ENCODE measurements at places on chromosomes 3 and 15.

DNA sequence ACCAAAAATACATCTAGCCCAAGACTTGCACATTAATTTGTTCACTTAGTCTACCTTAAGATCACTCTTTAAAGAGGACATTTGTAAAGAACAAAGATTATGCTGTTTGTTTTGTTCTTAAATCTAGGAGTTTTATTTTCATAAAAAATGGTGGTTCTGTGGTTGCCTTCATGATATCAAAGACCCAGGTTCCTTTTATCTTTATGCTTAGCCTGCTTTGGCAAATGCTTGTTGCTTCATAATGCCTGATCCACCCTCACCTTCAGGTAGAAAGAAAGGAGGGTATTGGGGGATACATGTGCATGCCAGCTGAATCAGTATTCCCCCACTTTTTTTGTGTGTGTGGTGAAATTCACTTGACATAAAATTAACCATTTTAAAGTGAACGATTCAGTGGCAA is 48.5 kb downstream of the GTF2E1 start:
- H3K36me3 ChIP-seq, result no peaks in the 10 kb centered on the region
- no peak overlapping the region for H3K27ac ChIP-seq
- H3K27me3 ChIP-seq, result no peaks in the 10 kb centered on the region
- no peak overlapping the region for H3K4me3 ChIP-seq
- no peak for DNase-seq

DNA sequence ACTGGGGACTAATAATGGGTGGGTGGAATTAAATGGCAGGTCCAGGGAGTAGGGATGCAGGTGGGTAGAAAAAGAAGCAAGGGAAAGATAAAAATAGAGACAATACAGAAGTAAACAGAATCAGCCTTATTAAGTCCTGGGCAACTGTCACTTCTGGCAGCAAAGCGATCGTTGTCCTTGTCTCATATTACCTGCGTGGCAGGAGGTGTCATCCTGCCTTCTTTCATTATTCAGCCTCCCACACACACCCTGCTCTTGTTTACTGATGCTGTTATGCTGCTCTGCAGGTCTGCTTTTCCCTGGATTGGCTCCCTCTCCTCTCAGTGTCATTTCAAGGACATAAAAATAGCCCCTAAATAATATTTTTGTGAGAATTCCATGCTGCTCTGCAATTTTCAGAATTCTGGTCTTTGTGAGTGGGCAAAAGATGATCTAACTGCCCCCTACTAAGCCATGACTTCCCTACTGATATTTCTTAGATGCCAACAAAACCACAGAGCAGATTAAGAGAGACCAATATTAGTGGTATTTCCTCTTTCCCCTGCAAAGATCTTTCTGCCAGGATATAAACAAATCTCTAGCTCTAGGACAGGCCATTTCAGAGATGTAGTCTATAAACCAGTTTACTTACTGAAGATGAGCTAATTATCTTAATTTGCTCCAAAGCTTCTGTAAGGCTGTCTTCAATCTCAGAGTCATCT is 8.5 kb downstream of the VEPH1 start:
- peaks cover 27% of the 10 kb centered on the region for H3K27me3 ChIP-seq
- peaks cover 4% of the 10 kb centered on the region for H3K4me1 ChIP-seq
- H3K36me3 ChIP-seq, result no peaks in the 10 kb centered on the region
- H3K4me3 ChIP-seq, result no peak overlapping the region
- H3K27ac ChIP-seq, result no peak overlapping the region

- no peak for DNase-seq
- peaks cover 8% of the 10 kb centered on the region for H3K4me1 ChIP-seq
- H3K27me3 ChIP-seq, result no peaks in the 10 kb centered on the region
- H3K4me3 ChIP-seq, result peak overlapping the region; percentile 89
Observed at GRCh38 chr3:172751175-172751704, 714 bp downstream of the ECT2 start.

- no peaks in the 10 kb centered on the region for H3K4me1 ChIP-seq
- peaks cover 10% of the 10 kb centered on the region for H3K36me3 ChIP-seq
- no peak for DNase-seq
- H3K27ac ChIP-seq, result no peak overlapping the region
- H3K4me3 ChIP-seq, result no peak overlapping the region
Observed at GRCh38 chr3:170397685-170398084, 21.0 kb upstream of the CLDN11 start.

GRCh38 chr3:46865546-46865945 is 2.3 kb upstream of the MYL3 start:
- no peaks in the 10 kb centered on the region for H3K4me1 ChIP-seq
- no peak for DNase-seq
- no peaks in the 10 kb centered on the region for H3K36me3 ChIP-seq
- no peak overlapping the region for H3K4me3 ChIP-seq
